Breast epithelium (tissue), 4 donors: ENCODE measurements at places on chromosomes 7 and 10. TPM values are rescaled to one million over a fixed set of nuclear protein-coding genes. Genes with fewer than 3 reads are reported as not detected.
A peak's percentile ranks its signal among the peaks of the same experiment; 100 is the strongest.

PNLIPRP2 gene
- not detected for total RNA-seq

SLC18A3 gene
- total RNA-seq: not detected

HEPACAM2 gene
- total RNA-seq: 0.33 TPM

DNAJC12 gene
- 19.0 TPM for total RNA-seq

GPR158 gene
- total RNA-seq: 0.16 TPM

TAS2R4 gene
- total RNA-seq: 1.9 TPM

NODAL gene
- not detected for total RNA-seq

- no peak for DNase-seq
- H3K4me1 ChIP-seq: no peaks in the 10 kb centered on the region
- H3K36me3 ChIP-seq: no peaks in the 10 kb centered on the region
- no peaks in the 10 kb centered on the region for H3K27me3 ChIP-seq
- no peak overlapping the region for H3K27ac ChIP-seq
Measured at GRCh38 chr7:77770316-77770715, 27.9 kb downstream of the TMEM60 start.

GRCh38 chr7:73451780-73452398 lies 18.3 kb downstream of the FZD9 start:
- no peaks in the 10 kb centered on the region for H3K4me1 ChIP-seq
- H3K27ac ChIP-seq: no peak overlapping the region
- H3K4me3 ChIP-seq: no peak overlapping the region
- no peak for DNase-seq
- peaks cover 5% of the 10 kb centered on the region for H3K36me3 ChIP-seq
- H3K27me3 ChIP-seq: no peaks in the 10 kb centered on the region

DNA sequence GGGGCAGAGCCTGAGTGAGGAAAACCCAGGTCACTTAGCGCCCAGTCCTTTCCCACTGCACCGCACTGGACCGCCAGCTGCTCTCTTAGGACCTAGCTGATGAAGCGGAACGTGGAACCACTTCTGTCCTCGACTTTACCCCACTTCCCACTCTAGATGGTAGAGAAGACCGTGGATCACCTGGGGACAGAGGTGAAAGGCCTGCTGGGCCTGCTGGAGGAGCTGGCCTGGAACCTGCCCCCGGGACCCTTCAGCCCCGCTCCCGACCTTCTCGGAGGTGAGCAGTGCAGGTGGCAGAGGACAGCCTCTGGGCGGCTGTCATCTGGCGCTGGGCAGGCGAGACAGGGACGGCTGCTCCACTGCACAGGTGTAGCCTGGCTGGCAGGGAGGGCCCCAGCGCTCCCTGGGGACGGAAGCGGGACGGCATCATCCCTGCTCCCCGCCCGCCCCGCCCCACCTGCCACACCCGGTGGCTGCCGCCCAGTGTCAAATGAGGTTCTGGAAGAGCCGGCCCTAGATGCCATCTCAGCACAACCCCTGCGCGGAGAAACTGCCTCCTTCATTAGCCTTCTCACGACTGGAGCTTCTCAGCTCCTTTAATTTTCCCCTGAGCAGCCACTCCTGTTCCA lies 11.7 kb downstream of the PLAC9 start:
- DNase-seq: no peak
- H3K27me3 ChIP-seq: no peaks in the 10 kb centered on the region
- H3K27ac ChIP-seq: peak overlapping the region; percentile 33
- H3K4me1 ChIP-seq: peaks cover 11% of the 10 kb centered on the region

DNA sequence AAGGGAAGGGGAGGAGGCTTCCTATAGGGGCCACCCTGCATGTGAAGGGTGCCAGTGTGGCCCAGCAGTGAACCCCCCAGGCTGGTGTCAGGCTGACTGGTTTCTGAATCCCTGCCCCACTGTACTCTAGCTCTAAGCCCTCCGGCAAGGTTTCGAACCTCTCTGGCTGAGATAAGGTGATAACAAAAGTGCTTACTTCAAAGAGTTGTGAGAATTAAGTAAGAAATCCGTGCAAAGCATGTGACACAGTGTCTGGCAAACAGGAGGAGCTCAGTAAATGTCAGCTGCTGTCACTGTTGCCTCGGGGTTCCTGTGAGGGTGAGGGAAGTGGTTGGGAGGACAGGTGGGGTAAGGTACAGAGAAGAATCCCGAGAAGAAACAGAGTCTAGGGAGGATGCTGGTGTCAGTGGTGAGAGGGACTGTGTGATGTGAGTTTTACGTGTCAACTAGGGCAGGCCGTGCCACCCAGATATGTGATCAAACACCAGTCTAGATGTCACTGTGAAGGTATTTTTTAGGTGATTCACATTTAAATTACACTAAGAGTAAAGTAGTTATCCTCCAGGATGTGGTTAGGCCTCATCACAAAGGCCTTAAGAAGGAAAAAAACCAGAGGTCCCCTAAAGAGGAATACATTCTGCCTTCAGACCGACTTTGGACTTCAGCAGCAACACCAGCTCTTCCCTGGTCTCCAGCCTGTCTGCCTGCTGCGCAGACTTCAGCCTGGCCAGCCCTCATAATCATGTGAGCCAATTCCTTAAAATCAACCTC lies 64.4 kb downstream of the BPGM start:
- H3K4me1 ChIP-seq: no peaks in the 10 kb centered on the region
- no peaks in the 10 kb centered on the region for H3K27me3 ChIP-seq

DNA sequence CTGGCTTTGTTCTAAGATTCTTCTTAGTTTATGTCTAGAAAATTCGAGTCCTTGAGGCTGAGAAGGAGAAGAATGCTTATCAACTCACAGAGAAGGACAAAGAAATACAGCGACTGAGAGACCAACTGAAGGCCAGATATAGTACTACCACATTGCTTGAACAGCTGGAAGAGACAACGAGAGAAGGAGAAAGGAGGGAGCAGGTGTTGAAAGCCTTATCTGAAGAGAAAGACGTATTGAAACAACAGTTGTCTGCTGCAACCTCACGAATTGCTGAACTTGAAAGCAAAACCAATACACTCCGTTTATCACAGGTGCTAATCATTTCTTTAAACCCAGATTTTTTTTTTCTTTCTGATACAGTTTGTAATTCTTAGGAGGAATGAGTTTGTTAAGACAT lies 6.7 kb downstream of the CEP55 start:
- no peak for DNase-seq
- H3K36me3 ChIP-seq: no peaks in the 10 kb centered on the region
- H3K27ac ChIP-seq: no peak overlapping the region
- H3K27me3 ChIP-seq: no peaks in the 10 kb centered on the region

GRCh38 chr10:60006062-60006461 lies 99.7 kb upstream of the CCDC6 start:
- no peak for DNase-seq
- H3K4me1 ChIP-seq: no peaks in the 10 kb centered on the region
- no peaks in the 10 kb centered on the region for H3K27me3 ChIP-seq
- H3K4me3 ChIP-seq: no peak overlapping the region

DNA sequence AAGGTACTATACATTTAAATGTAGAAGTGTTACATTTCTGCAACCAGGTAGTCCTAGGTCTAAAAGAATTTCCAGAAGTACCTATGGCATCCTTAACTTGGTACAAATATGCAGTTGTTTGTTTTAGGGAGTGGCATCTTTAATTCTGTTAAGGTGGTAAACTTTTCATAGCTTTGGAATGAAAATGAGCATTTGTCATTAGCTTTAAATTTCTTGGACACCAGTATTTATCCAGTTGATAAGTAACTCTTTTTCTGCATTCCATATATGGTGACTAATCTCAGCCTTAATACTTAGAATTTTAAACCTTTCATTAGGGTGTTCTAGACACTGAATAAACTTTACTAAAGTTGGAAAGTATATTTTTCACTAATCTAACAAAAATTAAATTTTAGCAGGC lies 10.8 kb downstream of the SLF2 start:
- DNase-seq: no peak
- no peak overlapping the region for H3K4me3 ChIP-seq
- H3K27ac ChIP-seq: no peak overlapping the region
- H3K36me3 ChIP-seq: no peaks in the 10 kb centered on the region
- H3K4me1 ChIP-seq: no peaks in the 10 kb centered on the region
- no peaks in the 10 kb centered on the region for H3K27me3 ChIP-seq

- H3K27me3 ChIP-seq: no peaks in the 10 kb centered on the region
- no peaks in the 10 kb centered on the region for H3K4me1 ChIP-seq
- no peak overlapping the region for H3K4me3 ChIP-seq
- no peak for DNase-seq
- no peak overlapping the region for H3K27ac ChIP-seq
Measured at GRCh38 chr10:51867956-51868355, 168.6 kb upstream of the CSTF2T start.

DNA sequence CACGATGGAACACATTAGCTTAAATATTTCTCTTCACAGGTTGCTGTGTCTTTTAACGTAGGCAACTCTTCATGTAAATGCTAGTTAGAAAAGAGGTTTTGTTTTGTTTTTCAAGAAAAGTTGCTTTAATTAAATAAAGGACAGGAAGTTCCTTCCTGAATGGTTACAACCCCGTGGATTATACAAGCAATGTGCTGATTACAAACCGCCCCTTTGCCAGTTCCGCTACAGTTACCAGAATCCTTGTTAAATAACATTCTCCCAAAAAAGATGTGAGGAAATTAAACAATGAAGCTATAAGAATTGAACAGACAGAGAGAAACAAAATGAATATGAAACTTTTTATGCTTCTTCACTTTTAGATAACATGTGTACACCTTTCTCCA lies 75.1 kb downstream of the LYZL2 start:
- H3K4me1 ChIP-seq: no peaks in the 10 kb centered on the region
- peak overlapping the region; percentile 17 for H3K4me3 ChIP-seq
- no peak for DNase-seq
- no peaks in the 10 kb centered on the region for H3K27me3 ChIP-seq
- H3K27ac ChIP-seq: peak overlapping the region; percentile 78

GRCh38 chr10:68302871-68303270 lies 29.0 kb upstream of the HNRNPH3 start:
- H3K36me3 ChIP-seq: no peaks in the 10 kb centered on the region
- no peak overlapping the region for H3K27ac ChIP-seq
- H3K27me3 ChIP-seq: no peaks in the 10 kb centered on the region
- no peak overlapping the region for H3K4me3 ChIP-seq
- no peak for DNase-seq
- H3K4me1 ChIP-seq: no peaks in the 10 kb centered on the region

- no peaks in the 10 kb centered on the region for H3K27me3 ChIP-seq
- H3K4me1 ChIP-seq: no peaks in the 10 kb centered on the region
- DNase-seq: no peak
- H3K27ac ChIP-seq: peak overlapping the region; percentile 12
Measured at GRCh38 chr7:150824379-150825177, 24.0 kb downstream of the TMEM176A start.

DNA sequence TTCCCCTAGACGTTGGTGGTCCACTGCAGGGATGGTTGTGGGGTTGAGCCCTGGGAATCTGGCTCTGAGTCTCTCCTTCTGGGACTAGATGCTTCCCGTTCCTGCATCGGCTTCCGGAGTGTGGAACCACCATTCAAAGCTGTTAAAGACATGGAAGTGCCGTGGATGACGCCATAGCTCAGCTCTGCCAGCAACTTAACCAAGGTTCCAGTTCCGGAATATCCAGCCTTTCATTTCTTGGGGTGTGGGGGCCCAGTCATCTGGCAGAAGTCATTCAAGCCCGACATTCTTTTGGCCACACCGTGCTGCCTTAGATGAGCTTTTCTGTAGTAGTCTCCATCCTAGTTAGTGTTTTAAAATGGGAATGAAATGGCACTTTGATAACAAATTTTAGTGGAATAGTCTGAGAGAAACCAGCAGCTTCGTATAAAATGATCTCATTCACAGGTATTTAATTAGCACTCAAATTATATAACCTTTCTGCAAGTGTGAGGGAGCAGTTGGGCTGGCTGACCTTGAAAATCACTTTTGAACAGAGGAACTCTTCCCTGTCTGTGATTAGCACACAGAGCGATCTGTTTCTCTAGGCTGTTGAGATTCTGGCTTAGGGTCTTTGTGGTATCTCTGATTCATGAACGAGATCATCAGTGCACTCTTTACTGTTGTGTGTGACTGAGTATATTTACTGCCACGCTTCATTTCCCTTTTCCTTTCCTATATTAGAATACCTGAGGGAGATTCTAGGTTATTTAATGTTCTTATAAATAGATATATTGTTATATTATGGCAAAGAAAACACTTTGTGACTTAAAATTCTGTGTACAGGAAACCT lies 19.9 kb downstream of the LMTK2 start:
- no peak overlapping the region for H3K4me3 ChIP-seq
- H3K4me1 ChIP-seq: no peaks in the 10 kb centered on the region
- DNase-seq: no peak

DNA sequence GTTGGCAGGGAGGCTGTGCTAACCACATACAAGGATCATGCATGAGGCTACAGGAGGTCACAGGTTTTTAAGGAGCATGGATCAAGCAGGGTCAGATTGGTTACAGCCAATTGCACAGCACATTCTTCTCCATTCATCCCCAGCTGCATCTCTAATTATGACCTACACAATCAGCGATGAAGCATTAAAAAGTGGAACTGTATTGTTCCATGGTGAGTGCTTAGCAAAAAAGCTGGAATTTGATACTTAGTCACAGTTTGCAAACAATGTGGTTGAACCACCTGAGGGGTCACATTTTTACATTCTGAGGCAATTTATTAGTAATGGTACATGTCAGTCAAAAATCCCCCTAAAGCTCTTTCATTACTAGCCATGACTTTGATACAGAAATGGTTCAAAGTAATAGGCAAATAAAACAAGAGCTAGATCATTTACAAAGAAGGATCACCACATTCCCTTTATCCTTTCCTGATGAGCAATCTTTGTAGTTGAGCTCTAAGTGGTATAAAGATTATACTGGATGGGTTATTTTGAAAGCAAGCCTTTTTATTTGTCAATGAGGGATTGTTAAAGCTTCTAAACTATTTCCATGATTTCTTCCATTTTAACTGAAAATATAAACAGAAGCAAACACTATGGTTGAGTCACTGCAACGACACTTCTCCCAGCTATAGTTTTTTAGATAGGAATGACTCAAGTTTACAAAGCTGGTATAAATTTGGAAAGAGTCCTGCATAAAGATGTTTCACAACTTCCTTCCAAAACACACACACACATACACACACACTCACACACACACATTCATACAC lies 217.8 kb upstream of the SEMA3A start:
- no peak for DNase-seq
- no peaks in the 10 kb centered on the region for H3K27me3 ChIP-seq
- H3K27ac ChIP-seq: no peak overlapping the region
- no peak overlapping the region for H3K4me3 ChIP-seq
- H3K36me3 ChIP-seq: no peaks in the 10 kb centered on the region

GRCh38 chr10:73641328-73642060 lies at the start of gene MYOZ1:
TSS of gene MYOZ1 (minus strand) at chr10:73641474. CDS start at chr10:73640017, 1,457 bp downstream.
- no peak for DNase-seq
- no peaks in the 10 kb centered on the region for H3K4me1 ChIP-seq
- H3K27me3 ChIP-seq: no peaks in the 10 kb centered on the region
- peak within 1 kb of the TSS; percentile 38 for H3K27ac ChIP-seq
- no peak within 1 kb of the TSS for H3K4me3 ChIP-seq
- no peaks in the 10 kb centered on the region for H3K36me3 ChIP-seq

GRCh38 chr10:130751851-130752250 lies 559.7 kb downstream of the TCERG1L start:
- no peaks in the 10 kb centered on the region for H3K36me3 ChIP-seq
- no peaks in the 10 kb centered on the region for H3K4me1 ChIP-seq
- no peak for DNase-seq
- H3K27ac ChIP-seq: no peak overlapping the region
